ENCODE measurements at places on chromosomes 7 and 10. TPM values are rescaled to one million over a fixed set of nuclear protein-coding genes. Genes with fewer than 3 reads are reported as not detected.
A peak's percentile ranks its signal among the peaks of the same experiment; 100 is the strongest.

GRCh38 chr10:101512738-101513137 is 75.3 kb downstream of the POLL start:
- DNase-seq: no peak
- H3K27ac ChIP-seq: no peak overlapping the region
- peaks cover 3% of the 10 kb centered on the region for H3K4me1 ChIP-seq
- H3K36me3 ChIP-seq: no peaks in the 10 kb centered on the region
- H3K27me3 ChIP-seq: no peaks in the 10 kb centered on the region
- no peak overlapping the region for H3K4me3 ChIP-seq

DNA sequence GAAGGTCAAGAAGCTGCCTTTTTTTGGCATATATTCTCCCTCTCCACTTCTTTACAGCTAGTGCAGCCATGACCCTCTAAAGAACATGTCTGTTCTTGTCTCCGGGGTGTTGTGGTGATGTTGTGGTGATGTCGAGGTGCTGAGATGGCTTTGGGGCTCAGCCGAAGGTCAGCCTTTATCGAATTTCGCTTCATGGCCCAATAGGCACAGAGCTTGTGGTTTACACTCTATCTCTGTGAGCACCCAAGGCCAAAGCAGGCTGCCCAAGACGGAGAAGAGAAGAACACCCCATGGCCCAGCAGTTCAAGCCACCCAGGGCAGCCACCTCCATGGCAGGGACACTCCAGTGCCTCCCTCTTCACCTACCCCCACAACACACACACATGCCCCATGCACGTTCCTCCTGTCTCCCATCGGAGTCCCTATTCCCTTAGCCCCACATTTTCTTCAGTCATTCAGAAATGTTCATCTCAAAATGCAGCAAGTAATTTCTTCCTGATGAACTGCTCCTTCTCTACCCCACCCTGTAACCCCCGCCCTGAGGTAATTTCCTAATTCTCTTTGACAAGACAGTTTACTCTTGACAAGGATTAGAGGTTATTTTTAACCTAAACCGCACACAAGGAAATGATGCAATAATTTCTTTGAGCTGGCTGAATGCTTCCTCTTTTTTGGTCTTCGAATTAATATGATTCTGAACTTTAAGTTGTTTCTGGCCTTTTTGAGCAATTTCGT is 18.6 kb upstream of the ADRB1 start:
- DNase-seq: no peak
- H3K27me3 ChIP-seq: peaks cover 5% of the 10 kb centered on the region
- H3K36me3 ChIP-seq: no peaks in the 10 kb centered on the region
- H3K4me3 ChIP-seq: no peak overlapping the region

- no peak overlapping the region for H3K27ac ChIP-seq
- no peaks in the 10 kb centered on the region for H3K27me3 ChIP-seq
- no peaks in the 10 kb centered on the region for H3K36me3 ChIP-seq
- H3K4me3 ChIP-seq: no peak overlapping the region
- H3K4me1 ChIP-seq: peaks cover 28% of the 10 kb centered on the region
Observed at GRCh38 chr7:143408252-143408685, 387 bp downstream of the EPHA1 start.

GRCh38 chr10:11642566-11642965 is 31.1 kb upstream of the USP6NL start:
- H3K4me1 ChIP-seq: no peaks in the 10 kb centered on the region
- no peak overlapping the region for H3K4me3 ChIP-seq
- no peak overlapping the region for H3K27ac ChIP-seq
- DNase-seq: no peak

DNA sequence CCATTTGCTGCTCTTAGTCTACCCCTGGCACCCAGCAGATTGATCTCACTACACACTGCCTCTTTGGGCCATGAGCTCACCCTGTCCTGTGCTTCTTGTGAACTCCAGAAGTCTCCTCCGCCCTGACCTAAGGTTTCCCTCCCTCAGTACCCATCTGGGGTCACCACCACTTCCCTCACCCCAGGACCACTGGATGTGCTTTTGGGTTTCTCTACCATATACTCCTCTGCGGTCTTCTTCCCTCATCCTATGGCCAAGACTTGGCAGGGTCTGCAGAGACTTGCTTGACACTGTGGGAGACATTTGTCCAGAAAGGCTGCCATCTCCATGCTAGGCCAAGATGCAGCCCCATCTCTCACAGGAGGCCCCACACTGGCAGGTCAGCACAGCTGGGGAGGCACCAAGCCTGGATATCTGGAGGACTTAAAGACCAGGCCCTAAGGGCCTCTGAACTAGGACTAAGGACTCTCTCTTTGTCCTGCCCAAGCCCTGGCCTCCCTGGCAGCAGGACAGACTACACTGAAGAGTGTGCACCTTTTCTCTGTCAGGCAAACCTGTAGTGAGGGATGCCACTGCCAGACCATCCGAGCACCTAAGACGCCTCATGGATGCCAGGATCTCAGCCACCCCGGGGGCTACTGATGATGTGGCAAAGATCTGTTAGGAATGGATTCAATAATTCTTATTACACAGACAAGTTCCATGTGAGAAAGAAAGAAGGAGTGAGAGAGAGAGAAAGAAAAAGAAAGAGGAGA is 134.6 kb downstream of the ZNF467 start:
- H3K27ac ChIP-seq: no peak overlapping the region
- H3K4me1 ChIP-seq: no peaks in the 10 kb centered on the region
- H3K27me3 ChIP-seq: peaks cover 2% of the 10 kb centered on the region
- no peak for DNase-seq
- H3K4me3 ChIP-seq: no peak overlapping the region

- no peak overlapping the region for H3K4me3 ChIP-seq
- no peaks in the 10 kb centered on the region for H3K36me3 ChIP-seq
Observed at GRCh38 chr7:95594185-95594584, 2.1 kb downstream of the PDK4 start.

GRCh38 chr10:125991392-125991791 is 95.0 kb downstream of the FANK1 start:
- no peak for DNase-seq
- no peaks in the 10 kb centered on the region for H3K36me3 ChIP-seq
- no peak overlapping the region for H3K27ac ChIP-seq
- H3K4me3 ChIP-seq: no peak overlapping the region

DNA sequence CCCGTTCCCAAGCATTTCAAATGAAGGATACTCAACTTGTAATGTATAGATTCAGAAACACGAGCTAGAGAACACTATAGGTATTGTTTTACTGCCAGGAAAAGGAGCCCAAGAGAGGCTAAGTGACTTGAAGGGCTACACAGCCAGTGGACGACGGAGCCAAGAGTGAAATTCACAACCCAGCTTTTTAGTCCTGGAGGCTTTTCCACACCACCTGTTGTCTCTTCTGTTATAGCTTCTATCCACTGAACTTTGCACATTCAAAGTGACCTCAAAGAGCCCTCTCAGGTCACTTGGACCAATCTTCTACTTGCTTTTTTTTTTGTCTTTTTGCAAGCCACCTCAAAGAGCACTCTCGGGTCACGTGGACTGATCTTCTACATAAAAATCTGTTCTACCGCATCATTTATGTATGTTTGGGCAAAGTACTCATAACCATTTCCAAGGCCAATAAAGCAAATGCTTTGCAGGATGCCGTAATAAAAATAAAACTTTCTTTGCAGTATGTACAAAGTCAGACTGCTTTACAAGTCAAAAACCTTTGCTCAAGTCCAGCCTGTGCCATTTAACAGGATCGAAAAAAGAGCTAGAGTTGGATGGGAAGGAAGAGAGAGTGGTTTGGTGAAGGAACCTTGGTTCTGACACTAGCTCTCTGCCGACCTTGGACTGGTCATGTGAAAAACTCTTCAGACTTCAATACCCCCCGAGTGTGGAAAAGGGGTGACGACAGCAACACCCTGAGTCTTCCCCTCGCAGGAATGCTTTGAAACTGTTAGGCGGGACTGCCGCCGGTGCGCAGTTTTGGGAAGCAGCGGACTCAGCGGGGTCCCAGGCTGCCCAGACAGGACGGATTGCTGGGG is 821 bp downstream of the SLC35B4 start:
- H3K27me3 ChIP-seq: no peaks in the 10 kb centered on the region
- no peaks in the 10 kb centered on the region for H3K36me3 ChIP-seq
- peak overlapping the region; percentile 72 for H3K27ac ChIP-seq
- peaks cover 10% of the 10 kb centered on the region for H3K4me1 ChIP-seq
- H3K4me3 ChIP-seq: peak overlapping the region; percentile 93
- DNase-seq: peak; percentile 35

- no peak overlapping the region for H3K4me3 ChIP-seq
- H3K27me3 ChIP-seq: no peaks in the 10 kb centered on the region
- no peak for DNase-seq
- H3K27ac ChIP-seq: no peak overlapping the region
- H3K4me1 ChIP-seq: peaks cover 30% of the 10 kb centered on the region
- peaks cover 6% of the 10 kb centered on the region for H3K36me3 ChIP-seq
Observed at GRCh38 chr7:114941692-114942091, 19.8 kb downstream of the MDFIC start.

DNA sequence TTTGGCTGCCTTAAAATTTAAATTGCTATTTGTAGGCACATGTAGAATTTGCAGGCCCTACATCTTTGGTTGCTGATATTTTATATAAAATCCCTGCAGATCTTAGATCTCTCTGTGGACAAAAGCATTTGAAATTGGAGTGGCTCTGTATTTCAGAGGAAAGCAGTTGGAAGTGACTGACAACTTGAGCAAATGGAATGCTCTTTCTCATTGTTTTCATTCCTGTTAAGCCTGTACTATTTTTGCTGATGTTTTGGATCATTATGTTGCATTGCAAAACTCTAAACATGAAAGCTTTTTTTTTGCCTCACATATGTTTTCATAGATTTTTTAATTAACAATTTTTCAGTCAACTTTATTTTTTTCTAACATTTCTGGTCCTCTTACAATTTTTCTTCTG is 251.2 kb upstream of the MDFIC start:
- H3K27ac ChIP-seq: no peak overlapping the region
- H3K4me3 ChIP-seq: no peak overlapping the region
- H3K36me3 ChIP-seq: no peaks in the 10 kb centered on the region
- H3K4me1 ChIP-seq: no peaks in the 10 kb centered on the region

- H3K27ac ChIP-seq: no peak overlapping the region
- peaks cover 72% of the 10 kb centered on the region for H3K36me3 ChIP-seq
- H3K27me3 ChIP-seq: no peaks in the 10 kb centered on the region
- no peak overlapping the region for H3K4me3 ChIP-seq
- H3K4me1 ChIP-seq: peaks cover 5% of the 10 kb centered on the region
Observed at GRCh38 chr7:209416-209815, 17.0 kb downstream of the FAM20C start.

GRCh38 chr7:26813432-26813831 is 51.0 kb downstream of the SKAP2 start:
- H3K4me3 ChIP-seq: no peak overlapping the region
- H3K27me3 ChIP-seq: no peaks in the 10 kb centered on the region
- H3K4me1 ChIP-seq: no peaks in the 10 kb centered on the region
- H3K36me3 ChIP-seq: no peaks in the 10 kb centered on the region
- no peak for DNase-seq

- peaks cover 11% of the 10 kb centered on the region for H3K4me1 ChIP-seq
- H3K27ac ChIP-seq: no peak overlapping the region
- no peak for DNase-seq
- peak overlapping the region; percentile 97 for H3K4me3 ChIP-seq
- H3K36me3 ChIP-seq: no peaks in the 10 kb centered on the region
- H3K27me3 ChIP-seq: no peaks in the 10 kb centered on the region
Observed at GRCh38 chr7:19709249-19709578, 377 bp upstream of the POLR1F start.

GRCh38 chr7:42292991-42293521 is 56.0 kb upstream of the GLI3 start:
- peaks cover 21% of the 10 kb centered on the region for H3K27me3 ChIP-seq
- no peaks in the 10 kb centered on the region for H3K36me3 ChIP-seq
- H3K4me3 ChIP-seq: no peak overlapping the region
- DNase-seq: no peak

- no peak for DNase-seq
- no peak overlapping the region for H3K4me3 ChIP-seq
- H3K27me3 ChIP-seq: peaks cover 16% of the 10 kb centered on the region
- H3K27ac ChIP-seq: no peak overlapping the region
- peaks cover 3% of the 10 kb centered on the region for H3K4me1 ChIP-seq
- no peaks in the 10 kb centered on the region for H3K36me3 ChIP-seq
Observed at GRCh38 chr7:30926313-30926712, 14.7 kb downstream of the AQP1 start.

GRCh38 chr10:30169342-30169741 is 110.0 kb upstream of the JCAD start:
- H3K4me3 ChIP-seq: no peak overlapping the region
- no peaks in the 10 kb centered on the region for H3K36me3 ChIP-seq
- no peak for DNase-seq
- H3K4me1 ChIP-seq: peaks cover 6% of the 10 kb centered on the region

- H3K4me3 ChIP-seq: no peak overlapping the region
- H3K36me3 ChIP-seq: no peaks in the 10 kb centered on the region
- H3K27me3 ChIP-seq: no peaks in the 10 kb centered on the region
- no peak overlapping the region for H3K27ac ChIP-seq
Observed at GRCh38 chr10:120557311-120557710, 100.3 kb downstream of the PLPP4 start.

DNA sequence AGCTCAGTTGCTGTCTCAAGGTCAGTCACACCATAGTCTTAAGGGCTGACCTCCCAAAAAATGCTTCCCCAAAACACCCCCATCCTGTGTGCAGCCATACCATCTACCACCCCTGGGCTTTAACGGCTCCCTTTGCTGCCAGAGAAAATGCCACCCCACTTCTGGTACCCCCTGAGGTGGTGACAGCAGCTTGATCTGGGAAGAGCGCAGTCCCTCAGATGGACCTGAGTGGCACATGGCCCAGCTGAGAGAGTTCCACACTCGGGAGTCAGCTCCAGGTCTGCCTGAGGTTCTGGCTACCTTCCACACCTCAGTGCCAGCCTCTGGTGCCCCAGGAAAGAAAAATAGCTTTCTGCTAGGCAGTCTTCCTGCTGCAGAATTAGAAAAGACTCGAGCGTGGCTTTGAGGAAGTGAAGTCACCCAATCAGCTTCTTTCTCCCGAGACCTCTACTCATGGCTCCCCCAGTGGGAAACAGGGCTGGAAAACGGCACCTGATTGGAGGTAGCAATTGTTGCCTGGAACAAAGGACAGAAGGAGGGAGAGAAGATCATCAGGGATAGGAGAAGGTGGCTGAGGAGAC is 151.7 kb downstream of the ARHGAP21 start:
- H3K4me1 ChIP-seq: no peaks in the 10 kb centered on the region
- H3K27me3 ChIP-seq: no peaks in the 10 kb centered on the region
- DNase-seq: no peak
- H3K27ac ChIP-seq: no peak overlapping the region
- no peaks in the 10 kb centered on the region for H3K36me3 ChIP-seq

GRCh38 chr10:75432176-75432575 is 752 bp downstream of the LRMDA start:
- peak overlapping the region; percentile 79 for H3K4me3 ChIP-seq
- no peaks in the 10 kb centered on the region for H3K27me3 ChIP-seq
- no peak overlapping the region for H3K27ac ChIP-seq
- no peak for DNase-seq
- peaks cover 15% of the 10 kb centered on the region for H3K4me1 ChIP-seq

The TRIM50 gene
- not detected for total RNA-seq

The MLXIPL gene
- total RNA-seq: 0.29 TPM

The CALHM3 gene
- total RNA-seq: not detected

The EBF3 gene
- total RNA-seq: 35.4 TPM

The OPALIN gene
- not detected for total RNA-seq

The ABCB4 gene
- under 0.01 TPM for total RNA-seq

The HOXA5 gene
- total RNA-seq: 5.8 TPM

The TRIM73 gene
- total RNA-seq: 0.36 TPM

The PTF1A gene
- total RNA-seq: not detected

The CHAT gene
- not detected for total RNA-seq
